ENCODE measurements at places on chromosomes 5 and 9.

DNA sequence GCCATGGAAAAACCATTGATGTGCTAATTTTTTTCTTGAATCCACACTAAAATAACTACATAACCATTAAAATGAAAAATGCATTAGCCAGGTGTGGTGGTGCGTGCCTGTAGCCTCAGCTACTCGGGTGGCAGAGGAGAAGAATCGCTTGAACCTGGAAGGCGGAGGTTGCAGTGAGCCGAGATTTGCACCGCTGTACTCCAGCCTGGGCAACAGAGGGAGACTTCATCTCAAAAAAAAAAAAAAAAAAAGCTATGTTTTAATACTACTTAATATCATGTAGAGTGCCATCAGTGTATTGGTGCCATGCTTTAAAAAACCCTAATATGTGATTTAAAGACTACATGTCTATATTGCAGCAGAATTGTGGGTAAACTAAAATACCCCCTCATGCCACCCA is 58.9 kb downstream of the NDFIP1 start:
- DNase-seq = no peak

DNA sequence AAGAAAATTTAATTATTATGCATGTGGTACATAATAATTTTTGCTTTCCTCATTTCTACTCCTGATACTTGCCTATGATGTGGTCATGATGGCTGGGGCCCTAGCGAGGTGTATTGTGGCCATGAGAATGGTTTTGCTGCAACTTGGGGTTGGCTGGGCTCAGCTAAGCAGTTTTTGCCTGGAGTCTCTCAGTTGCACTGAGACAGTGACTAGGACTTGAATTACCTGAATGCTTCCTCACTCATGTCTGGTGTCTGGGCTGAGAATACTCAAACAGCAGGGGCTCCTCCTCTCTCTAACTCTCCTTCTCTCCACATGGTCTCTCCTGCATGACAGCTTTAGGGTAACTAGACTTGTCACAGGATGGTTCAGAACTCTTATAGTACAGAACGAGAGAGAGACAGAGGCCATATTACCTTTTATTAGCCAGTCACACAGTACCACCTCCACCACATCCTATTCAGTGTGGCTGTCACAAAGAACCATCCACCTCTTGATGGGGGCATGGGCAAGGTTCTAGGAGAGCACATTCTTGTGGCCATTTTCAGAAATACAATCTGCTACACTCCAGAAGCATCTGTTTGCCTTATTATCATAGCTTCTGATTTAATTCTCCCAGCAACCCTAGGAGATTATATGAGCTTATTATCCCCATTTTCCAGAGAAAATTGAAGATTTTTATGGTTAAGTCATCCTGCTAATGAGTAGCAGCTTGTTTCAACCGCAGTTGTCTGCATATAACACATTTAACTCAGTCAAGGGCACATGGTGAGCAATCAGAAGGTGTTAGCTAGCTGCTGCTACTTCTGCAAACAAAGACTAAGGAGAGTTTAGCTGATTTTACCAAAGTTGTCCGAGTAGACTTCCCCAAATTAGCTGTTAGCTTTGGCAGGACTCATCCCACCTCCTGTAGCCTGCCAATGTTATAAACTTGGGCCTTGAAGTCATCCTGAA is 245.1 kb downstream of the DOCK8 start:
- no peak for DNase-seq

DNA sequence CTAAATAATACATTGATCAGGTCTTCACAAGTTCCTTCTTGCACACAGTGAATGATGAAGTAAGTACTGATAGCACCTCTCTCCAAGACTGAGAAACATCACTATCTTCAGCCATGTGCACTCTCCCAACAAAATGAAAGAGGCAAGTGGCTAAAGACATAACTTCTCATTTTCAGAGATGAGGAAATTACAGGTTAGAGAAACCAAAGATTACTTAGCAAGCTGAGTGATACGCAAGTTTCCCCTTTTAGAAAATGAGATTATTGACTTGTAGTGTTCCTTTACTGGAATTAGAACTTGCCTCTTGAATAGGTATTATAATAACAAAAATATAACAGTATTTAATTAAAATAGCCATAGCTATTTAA is 21.6 kb downstream of the CEMIP2 start:
- no peak for DNase-seq

GRCh38 chr5:74693191-74693590 is 8.2 kb downstream of the HEXB start:
- no peak for DNase-seq

GRCh38 chr5:76866503-76866902 is 16.7 kb downstream of the S100Z start:
- DNase-seq = no peak

DNA sequence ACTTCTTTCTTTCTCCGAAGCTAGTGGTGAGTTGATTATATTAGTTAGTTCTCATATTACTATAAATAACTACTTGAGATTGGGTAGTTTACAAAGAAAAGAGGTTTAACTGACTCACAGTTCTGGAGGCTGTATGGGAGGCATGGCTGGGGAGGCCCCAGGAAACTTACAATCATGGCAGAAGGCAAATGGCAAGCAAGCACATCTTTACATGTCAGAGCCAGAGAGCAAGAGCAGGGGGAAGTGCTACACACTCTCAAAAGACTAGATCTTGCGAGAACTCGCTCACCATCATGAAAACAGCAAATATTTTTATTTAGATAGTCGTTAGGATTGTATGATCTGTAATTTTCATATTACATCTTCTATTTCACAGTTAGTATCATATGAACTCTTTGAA is 711.2 kb downstream of the PTPRD start:
- DNase-seq = no peak

GRCh38 chr5:110716247-110717245 is 9.9 kb downstream of the TMEM232 start:
- no peak for DNase-seq

All from adrenal gland (tissue), 19 donors.